Activated CD4-positive, alpha-beta T cell treated with anti-CD3 and anti-CD28 coated beads, Interleukin-2, amount 50 U/mL, for 16 hours (primary cell): ENCODE measurements at places on chromosomes 1 and 21.

DNA sequence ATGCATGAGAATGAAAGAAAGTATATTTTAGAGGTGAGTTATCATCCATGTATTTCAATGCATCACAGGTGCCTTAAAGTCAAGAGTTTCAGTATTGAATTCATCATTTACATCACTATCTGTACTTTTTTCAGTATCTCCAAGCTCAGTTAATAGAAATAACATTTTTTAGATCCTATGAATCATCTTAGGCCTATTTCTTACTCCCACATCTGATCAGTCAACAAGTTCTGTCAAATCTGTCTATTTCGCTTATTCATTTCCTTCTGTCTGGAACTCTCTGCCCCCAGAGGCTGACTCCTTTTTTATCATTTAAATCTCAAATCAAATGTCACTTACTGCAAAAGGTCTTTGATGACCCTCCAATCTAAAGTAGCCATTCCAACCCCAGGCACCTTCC, 295.2 kb downstream of the LRRC7 start:
- DNase-seq, result no peak

DNA sequence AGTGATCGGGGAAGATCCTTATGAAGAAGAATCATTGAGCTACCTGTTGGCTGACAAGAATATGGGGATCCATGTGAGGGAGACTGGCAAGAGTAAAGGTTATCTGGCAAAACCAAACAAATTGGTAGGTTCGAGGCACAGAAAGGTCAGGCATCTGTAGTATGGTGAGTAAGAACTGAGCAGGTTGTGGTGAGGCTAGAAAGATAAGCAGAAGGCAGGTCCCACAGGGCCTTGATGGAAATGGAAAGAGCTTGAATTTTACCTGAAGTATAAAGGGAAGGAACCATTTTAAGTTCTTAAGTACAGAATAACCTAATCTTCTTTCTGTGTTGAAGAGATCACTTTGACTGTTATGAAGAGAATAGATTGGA, 11.1 kb downstream of the PTPRC start:
- DNase-seq, result peak; percentile 77

DNA sequence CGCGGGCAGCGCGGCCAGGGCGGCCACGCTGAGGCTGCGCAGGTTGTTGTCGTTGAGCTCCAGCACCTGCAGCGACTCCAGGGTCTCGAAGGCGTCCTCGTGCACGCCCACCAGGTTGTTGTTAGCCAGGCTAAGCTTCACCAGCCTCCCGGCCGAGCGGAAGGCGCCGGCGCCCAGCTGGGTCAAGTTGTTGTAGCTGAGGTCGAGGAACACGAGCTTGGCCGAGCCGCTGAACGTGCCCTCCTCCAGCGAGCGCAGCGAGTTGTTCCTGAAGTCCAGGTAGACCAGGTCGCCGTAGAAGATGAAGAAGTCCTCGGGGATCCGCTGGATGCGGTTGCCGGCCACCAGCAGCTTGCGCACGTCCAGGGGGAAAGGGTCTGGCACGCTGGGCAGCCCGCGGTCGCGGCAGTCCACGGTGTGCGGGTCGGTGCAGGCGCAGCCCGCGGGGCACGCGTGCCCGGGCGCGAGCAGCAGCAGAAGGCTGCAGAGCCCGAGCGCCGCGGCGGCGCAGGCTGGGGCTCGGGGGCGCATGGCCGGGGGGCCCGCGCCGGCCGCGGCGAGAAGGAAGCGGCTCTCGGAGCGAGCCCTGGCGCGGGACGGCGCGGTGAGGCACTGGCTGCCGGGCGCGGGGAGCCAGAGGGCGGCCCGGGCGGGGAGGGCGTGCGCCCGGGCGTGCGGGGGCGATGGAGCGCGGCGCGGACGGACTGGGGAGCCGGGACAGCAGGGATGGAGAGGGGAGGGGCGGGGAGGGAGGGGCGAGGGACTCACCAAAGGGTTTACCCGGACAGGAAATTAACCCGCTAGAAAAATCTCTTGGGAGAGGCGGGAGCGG, 524 bp downstream of the LRRC38 start:
- no peak for DNase-seq

DNA sequence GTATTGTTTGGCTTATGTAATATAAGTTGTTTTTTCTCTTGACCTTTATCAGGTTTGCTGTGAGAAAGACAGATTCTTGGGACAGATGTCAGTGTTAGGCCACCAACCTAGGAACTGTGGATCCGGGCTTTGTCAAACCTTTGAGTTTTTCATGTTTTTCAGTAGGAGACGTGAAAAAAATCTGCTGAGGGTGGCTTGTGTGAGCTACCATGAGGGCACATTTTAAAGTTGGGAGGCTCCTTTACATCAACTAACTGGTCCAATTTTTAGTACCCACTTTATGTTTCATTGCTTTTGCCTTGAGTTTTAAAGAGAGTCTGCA, 801 bp downstream of the RPS6KC1 start:
- DNase-seq, result no peak

GRCh38 chr1:70005386-70006034, 199.9 kb downstream of the LRRC40 start:
- DNase-seq, result no peak

DNA sequence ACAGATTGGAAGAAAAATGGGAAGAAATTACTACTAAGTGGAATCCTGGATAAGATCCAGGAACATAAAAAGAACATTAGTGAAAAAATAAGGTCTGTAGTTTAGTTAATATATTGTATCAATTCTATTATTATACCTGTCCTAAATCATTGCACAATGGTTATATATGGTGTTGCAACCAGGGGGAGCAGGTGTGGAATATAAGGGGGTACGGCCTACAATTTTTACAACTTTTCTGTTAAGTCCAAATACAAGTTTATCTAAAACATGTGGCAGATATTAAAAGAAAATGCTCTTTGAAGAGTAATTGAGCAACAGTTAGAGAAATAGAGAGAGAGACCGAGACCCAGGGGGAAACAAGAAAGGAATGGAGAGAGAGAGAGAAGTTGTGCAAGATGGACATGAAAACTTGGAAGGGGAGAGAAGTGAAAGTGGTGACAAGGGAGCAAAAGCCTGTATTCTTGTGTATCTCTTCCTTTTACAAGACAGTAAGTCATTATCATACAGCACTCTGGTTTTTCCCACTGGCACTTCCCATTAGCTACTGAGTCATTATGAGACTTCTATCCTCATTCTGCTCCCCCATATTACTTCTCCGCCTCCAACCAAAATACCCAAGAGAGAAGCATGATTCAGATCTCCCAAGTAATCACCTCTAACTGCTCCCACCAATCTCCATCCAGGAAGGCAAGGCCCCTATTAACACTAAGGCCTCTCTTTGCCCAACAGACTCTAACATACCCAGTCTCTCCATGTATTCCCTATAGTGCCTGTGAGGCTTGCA, 22.3 kb upstream of the TRAF3IP3 start:
- DNase-seq, result no peak

DNA sequence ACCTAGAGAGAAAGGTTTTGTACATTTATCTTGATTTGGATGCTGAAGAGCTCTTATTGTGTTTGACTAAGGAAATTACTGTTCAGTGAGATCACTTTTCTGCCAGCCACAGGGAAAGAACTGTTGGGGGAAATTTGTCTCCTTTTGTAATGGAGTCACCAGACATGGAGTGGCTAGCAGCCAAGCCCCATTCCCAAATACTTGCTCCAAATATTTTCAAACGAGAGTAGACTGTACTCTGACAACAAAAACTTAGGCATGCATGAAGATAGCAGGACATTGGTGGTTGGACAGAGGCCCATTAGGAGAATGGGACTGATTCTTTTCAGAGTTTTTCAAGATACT, 21.1 kb downstream of the IPO9 start:
- DNase-seq, result no peak

DNA sequence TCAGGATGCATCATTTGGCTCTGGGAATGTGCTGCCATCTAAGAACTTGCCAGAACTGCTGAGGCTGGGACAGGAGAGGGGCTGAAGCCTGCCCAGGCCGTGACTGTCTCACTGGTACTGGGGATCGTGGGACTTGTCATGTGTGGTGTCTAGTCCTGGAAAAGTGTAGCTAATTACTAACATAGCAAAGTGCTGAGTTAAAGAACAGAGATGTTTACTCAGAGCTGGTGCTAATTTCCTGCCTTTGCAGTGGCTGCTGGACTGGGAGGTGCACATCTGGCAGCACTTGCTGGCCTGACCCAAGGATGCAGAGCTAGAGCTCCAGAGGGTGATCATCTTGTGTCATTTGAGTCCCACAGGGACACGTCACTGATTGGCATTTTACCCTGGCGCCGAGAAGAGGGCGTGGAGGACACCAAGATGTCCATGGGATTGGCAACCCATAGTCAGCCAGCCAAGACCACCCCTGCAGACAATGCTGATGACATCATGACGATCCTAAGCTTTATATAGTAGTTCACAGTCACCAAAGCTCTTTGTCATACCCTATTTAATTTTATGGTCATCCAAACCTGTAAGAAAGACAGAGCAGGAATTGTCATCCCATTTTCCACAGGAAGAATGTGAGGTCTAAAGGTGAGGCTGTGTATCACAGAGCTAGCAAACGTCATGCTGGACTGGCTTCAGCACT, 110.1 kb upstream of the SLC44A3 start:
- DNase-seq, result no peak

DNA sequence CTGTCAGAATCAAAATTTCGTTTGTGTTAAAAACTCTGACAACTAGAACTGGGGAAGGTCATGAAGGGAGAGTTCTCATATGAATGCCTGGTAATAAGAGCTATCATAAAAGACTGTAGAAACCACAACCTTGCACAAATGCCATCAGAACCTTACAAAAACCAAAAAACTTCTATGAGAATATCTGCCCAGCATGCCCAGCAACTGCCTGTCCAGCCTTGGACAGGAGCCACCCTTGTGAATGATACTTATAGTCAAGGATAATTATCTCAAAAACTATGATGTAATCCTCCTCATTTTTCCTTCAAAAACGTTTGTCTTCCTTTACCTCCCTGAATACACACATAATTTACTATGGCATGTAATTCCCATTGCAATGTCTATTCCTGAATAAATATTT, 53.4 kb upstream of the C1orf185 start:
- DNase-seq, result no peak
